Sigmoid colon (tissue), 7 donors: ENCODE measurements at places on chromosomes 4 and X. TPM values are rescaled to one million over a fixed set of nuclear protein-coding genes. Genes with fewer than 3 reads are reported as not detected.

- DNase-seq = no peak
These were observed 223.8 kb downstream of the CHIC2 start for GRCh38 chr4:53840643-53841042.

DNA sequence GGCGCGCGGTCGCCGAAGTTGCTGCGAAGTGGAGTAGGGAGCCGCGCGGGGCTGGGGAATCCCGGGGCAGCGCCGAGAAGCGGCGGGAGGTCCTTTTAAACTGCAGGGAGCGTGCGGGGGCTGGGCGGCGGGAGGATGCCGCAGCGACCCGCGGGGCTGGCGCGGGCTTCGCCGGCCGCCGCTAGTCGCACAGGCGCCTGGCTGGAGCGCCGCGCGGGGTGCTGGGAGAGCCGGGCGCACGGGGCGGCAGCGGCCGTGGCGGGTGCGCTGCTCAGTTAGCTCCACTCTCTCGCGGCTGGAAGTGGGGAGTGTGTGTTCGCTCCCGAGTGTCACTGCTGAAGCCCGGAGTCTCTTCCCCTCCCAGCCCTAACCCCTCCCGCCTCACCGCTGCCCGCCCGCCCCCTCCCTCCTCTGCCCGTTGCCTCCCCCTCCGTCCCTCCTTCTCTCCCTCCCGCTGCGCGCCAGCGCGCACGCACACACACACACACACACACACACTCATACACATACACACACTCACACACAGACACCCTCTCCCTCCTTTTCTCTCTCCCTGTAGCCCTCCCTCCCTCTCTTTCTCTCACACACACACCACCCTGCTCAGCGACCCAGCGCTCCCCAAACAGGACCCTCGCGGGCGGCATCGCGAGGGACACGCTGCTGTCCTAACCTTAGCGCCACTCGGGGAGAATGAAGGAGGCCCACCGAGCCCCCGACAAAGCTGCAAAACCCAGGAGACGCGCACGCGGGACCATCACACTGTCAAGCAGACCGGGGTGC, at the start of gene NDNF:
NDNF (minus strand) TSS at position 312 of the 780 bp plus-strand sequence. CDS start 26,698 bp downstream, outside the sequence.
- peak; percentile 78 for DNase-seq

DNA sequence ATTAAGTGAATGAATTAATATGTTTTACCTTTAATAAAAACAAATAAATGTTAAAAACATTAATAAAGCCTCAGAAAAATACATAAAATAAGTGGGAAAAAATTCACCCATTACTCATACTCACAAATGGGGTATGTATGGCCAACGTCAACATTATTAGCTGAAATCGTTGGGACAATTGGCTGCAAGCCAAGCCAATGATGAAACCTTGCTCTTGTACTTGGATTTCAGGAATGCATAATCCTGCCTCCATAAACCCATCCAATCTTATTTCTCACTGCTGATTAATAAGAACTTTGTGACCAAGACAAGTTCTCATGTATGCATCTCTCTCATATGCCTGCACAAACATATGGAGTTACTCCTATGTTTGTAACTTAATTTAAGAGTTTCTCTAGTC, 35.3 kb upstream of the ADAMTS3 start:
- no peak for DNase-seq

- no peak for DNase-seq
These were observed 1119.6 kb downstream of the PCDH18 start for GRCh38 chr4:136412708-136413107.

DNA sequence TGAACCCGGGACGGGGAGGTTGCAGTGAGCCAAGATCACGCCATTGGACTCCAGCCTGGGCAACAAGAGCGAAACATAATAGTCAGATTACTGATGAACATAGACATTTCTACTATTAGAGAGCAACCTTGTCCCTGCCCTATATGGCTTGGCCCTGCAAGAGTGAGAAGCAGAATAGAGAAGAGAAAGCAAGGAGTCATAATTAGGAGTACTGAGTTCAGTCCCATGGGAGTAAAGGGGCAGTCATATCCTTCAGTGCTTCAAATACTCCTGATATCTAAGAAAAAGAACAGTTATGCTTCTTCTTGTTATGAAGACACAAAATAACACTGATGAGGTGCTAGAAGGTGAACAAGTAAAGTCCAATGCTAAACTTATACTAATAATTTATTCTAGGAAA, 33.8 kb downstream of the CLDN2 start:
- DNase-seq = no peak

DNA sequence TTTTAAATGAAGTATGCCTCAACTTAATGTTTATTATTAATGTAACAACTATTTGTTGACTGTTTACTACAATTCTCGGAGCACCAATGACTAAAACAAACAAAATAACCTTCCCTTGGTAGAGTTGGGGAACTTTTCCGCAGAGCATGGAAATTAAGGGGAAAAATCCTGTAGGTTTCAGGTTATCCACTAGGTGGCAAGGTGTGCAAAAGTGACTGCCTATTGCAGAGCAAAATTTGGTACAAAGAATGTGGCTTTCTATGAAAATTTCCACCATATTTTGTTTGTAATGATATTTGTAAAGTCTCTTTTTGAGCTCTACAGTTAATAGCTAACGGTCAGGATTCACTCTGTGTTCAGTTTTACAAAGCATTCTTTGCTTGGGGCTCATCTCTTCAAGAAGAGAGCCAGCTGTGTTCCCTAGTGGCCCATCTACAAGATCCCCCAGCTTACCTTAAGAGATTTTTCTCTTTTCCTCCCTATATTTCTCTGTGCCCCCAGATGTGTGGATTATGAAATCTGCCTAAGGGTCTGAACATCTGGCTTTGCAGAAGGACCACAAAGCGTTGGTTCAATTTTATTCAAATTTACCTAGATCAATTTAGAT, 61.1 kb downstream of the FBXO8 start:
- DNase-seq = no peak

- DNase-seq = no peak
These were observed 54.1 kb downstream of the ATRX start for GRCh38 chrX:77731821-77732419.

- no peak for DNase-seq
These were observed 23.2 kb upstream of the TXK start for GRCh38 chr4:48157271-48157670.

GRCh38 chr4:149183638-149184037, 632.0 kb downstream of the IQCM start:
- no peak for DNase-seq

- DNase-seq = no peak
These were observed 109.8 kb upstream of the HPGD start for GRCh38 chr4:174631901-174632758.

GRCh38 chr4:156146571-156146970, 192.9 kb upstream of the CTSO start:
- no peak for DNase-seq

DNA sequence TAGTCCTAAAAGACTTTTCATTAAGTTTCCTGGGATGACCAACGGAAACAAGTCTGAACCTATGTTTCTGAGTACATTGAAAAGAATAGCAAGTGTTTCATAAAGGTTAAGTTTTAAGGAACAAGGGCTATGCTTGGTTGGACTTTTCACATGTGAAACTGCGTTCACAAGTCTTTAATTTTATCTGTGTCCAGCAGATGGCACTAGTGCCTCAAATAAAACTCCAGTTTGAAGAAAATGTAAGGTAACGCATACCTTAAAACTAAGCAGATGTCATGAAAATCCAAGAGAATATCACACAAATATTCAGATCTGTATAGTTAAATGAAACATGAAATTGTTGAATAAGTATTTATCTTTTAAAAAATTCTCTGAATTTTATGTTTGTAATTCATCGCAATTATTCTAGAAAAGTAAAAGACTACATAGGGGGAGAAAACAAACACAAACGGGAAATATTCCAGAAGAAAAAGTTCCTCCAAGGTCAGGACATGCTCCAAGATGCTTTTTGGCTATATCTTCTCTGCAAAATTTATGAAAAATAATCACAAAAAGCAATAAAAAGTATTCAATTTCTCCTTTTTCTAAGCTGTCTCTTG, 89.6 kb upstream of the MAD2L1 start:
- DNase-seq = no peak

DNA sequence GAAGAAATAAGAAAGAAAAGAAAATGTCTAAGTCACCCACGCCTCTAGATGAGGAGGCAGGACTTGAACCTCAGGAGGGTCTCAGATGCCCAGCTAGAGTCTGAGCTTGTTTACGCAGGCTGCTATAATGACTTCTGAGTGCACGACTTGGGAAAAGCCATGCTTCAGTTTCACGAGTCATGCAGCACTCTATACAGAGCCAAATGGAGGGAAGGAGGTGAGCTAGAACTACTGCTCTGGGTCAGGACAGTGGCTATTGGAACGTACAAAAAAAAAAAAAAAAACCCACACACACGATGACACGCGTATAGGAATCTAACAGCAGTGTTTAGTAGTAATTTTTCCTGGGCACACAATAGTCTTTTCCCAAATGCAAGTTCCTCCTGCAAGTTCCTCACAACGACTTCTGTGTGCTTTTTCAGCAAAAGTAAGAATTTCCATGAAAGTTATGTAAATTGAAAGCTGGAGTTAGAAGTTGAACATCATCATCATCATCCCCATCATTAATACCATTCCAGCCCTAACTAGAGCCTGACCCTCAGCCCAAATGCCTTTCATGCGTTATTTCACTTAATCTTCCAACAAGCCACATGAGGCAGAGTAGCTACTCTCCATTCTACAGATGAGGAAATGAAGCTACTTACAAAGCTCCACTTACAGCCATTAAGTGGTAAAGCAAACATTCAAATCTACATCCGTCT, 36.6 kb downstream of the IRF2 start:
- no peak for DNase-seq

- no peak for DNase-seq
These were observed 1.2 kb upstream of the GATA1 start for GRCh38 chrX:48785186-48785539.

DNA sequence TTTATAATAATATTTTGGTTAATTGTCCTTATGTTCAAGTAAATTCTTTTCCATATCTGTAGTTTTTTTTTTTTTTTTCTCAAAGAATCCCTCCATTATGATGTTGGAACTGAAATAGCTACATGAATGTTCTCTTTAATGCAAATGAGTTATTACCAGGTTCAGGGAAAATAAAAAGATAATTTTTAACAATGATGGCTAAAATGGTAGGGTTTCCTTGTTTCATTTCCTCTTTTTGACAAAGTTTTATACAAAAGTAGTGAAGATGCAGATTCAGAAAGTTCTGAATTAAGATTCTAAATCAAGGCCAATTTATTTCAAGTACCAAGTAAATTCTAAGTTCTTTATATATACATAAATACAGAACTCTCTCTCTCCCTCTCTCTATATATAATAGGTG, 779.0 kb upstream of the INTU start:
- DNase-seq = no peak

GRCh38 chr4:16516796-16517439, 290.6 kb upstream of the TAPT1 start:
- DNase-seq = no peak

DNA sequence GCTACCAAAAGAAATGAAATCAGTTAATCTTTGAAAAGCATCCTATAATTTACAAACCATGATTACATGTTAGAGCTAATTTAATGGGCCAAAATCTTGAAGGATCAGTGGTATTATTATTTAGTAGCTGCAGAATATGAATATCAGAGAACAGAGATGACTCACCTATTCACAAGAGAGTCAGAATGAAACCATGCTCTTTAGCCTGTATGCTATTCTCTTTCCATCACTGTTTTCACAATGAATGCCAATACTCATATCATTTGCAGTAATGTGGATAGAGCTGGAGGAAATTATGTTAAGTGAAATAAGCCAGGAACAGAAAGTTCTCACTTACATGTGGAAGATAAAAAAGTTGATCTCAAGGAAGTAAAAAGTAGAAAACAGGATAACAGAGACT, 414.1 kb downstream of the CENPC start:
- DNase-seq = no peak

DNA sequence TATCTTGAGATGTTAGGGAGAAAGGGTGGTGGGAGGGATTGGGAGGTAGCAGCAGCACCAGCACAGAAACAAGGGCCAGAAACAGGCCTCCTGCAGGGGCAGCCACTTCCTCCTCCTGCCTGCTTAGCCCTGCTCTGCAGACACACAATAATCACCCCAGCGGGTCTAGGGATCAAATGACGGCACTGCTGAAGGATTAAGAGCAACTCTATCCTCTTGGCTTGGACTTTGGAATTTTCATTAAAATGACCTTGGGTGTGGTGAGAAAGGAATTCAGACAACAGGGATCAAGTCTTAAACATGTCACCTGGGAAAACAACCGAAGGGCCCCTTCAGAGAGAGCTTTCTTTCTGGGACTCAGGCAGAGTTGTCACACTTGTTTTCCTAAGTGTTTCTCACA, 353.4 kb downstream of the SPRY1 start:
- no peak for DNase-seq

DNA sequence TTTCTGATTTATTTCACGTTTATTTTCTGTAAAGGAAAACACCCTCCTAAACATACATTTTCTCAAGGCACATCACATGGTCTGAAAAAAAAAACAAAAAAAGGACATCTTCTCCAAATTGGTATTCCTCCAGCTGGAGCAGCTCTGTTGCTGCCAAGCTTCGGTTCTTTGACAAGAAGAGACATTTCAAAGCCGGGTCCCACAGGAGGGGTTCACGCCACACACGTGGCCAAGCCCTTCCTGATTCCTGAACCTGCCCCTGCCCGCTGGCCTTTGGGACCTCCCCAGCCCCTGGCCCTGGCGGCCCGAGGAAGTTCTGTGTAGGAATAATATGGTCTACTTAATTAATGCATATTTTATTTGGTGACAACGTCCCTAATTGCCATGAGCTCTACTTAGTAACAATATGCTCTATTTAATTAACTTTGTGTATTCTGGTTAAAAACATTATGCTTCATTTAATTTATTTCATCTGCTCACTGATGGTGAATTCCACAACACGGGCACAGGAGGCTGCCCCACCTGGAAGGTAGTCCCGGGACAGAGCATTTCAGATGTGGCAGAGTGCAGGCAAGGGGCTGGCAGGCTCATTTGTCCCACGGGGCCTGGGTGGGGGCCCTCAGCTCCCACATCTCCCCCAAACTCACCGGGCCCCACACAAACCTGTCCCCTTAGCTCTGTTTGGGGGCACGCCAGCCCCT, 5.4 kb upstream of the RGS12 start:
- no peak for DNase-seq

DNA sequence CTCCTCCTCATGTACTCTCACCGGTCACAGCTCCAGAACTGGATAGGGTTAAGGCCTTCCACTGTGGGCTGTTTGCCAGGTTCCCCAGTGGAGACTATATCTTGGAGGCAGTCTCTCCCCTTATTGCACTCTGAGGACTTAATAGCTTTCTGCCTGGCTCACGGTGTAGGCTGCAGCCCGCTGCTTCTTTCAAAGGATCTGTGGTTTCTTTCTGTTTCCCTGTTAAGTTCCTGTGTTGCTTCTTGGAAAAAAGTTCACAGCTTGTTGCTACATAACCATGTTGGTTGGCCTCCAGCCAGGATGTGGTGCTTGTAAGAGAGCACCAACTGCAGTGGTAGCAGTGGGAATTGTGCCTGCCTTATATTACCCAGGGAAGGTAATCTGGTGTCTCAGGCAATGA, 24.9 kb upstream of the ZDHHC15 start:
- DNase-seq = peak; percentile 86

PAGE5 gene
- total RNA-seq = not detected

PPP2R2C gene
- 2.8 TPM for total RNA-seq

GASK1B gene
- total RNA-seq = 34.4 TPM

ZNF185 gene
- 0.55 TPM for total RNA-seq

MAGEA10 gene
- not detected for total RNA-seq

KDR gene
- 9.9 TPM for total RNA-seq
